ENCODE measurements at places on chromosomes 6 and 20.

GRCh38 chr20:11582060-11582459, 335.6 kb upstream of the BTBD3 start:
- no peak for DNase-seq

DNA sequence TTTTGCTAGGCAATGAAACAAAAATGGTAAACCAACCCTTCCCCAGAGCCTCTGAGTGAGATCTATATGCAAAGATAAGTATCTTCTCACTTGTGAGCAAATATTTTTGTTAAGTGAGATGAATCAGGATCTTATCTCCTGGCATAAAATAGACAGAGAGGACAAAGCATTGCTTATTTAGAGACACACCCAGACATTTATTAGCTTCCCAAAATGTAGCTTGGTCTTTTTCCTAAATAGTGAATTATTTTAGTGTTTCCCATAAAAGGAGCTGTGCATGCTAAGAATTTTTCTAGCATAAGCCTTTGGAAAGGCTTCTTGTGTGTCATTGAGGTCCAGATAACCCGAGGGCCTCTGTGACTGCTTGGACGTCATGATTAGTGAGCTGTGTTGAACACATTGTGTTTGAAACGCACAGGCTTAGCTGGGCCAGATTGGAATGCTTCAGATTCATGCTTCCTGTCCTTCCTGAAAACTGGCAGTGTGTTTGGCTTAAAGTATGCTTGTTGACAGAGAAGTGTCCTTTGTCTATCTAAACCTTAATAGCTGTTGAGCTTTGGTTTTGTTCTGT, 16.5 kb downstream of the MTHFD1L start:
- no peak for DNase-seq

- DNase-seq = no peak
These were observed 90.1 kb upstream of the FKBP1C start for GRCh38 chr6:63121166-63121565.

DNA sequence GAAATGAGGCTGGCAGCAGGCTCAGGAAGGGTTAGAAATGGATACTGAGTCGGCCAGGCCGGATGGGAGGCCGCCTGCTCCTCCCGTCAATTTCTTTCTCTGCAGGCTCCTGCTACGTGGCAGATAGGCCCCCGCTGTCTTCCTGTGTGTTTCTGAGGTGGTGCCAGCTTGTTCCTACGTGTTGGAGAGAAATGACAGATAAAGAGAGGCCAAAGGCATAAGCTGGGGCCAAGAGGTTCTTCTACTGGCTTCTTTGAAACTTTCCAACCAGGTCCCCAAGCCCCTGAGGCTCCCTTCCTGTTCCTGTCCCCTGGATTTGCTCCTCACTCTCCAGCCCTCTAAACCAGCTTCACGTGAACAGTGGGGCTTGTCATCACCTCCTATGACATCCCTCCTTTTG, 76.8 kb downstream of the TCP11 start:
- DNase-seq = no peak

DNA sequence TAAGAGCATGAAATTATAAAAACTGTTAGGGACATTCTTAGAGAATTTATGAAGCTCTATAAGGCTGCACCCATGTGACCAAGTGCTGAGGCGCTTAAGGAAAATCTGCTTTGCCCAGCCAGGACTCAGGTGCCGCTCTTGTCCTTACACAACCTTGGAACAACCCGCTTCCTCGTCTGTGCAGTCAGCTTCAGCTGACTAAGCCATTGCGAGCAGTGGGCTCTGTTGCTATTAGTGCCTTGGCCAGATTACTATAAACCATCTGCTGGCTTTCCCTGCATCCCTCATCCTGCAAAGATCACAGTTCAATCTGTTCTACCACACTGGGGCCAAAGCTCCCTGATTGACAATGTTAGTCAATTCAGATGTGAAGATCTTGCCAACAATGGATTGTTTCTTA, 89.1 kb upstream of the E2F3 start:
- DNase-seq = no peak

DNA sequence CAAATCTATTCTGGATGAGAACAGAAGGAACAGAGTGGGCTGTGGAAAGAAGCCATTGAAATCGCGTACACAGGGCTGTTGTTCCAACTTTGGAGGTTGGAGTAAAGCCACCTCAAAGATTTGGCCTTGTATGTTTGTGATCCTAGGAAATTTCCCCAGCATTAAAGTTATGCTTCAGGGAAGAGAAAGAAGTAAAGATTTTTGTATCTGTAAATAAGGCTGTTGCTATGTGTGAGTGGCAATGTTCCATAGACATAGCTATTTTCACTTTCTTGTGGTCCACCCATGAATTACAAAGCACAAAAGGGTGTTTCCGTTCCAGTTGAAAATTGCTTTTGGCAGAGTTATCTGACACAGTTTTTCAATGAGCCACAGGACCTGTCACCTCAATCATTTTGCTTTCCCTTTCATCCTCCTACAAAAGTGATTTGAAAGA, 321.3 kb downstream of the TFAP2B start:
- DNase-seq = no peak

DNA sequence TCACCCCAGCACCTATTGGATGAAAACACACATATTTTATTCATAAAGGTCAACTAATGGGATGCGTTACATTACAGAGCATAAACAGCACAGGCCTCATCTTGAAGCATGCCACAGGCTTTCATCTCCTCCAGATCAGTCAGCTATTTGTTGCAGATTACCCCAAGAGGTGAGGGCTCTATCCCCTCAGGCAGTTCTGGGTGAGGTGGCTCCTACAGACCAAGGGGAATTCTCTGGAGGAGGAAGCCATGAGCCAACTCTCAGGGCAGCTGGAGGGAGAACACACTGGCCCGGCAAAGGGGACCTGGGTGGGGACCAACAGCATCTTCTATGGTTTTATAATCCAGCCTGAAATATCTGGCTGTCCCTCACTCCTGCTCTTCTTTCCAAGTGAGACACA, 126.4 kb upstream of the BTBD3 start:
- no peak for DNase-seq

DNA sequence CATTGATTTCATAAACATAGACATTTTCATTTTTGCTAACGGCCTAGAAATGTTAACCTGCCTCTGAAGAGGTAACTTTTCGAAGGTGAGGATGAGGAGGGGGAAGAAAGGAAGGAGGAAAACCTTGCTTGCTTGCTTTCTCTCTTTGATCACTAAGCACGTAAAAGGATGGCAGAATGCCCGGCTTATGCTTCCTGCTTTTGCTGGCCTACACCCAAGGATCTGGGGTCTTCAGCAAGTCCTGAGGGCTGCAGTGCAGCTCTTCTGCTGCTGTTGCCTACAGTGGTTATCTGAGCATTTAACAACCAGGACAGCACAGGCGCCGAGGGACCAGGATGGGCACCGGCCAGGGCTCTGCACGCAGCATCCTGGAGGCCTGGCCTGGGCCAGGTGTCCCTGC, 150.8 kb upstream of the TAB2 start:
- no peak for DNase-seq

- DNase-seq = no peak
These were observed 18.6 kb downstream of the FAM83B start for GRCh38 chr6:54865091-54865631.

GRCh38 chr6:123380257-123380656, 256.5 kb downstream of the TRDN start:
- no peak for DNase-seq

DNA sequence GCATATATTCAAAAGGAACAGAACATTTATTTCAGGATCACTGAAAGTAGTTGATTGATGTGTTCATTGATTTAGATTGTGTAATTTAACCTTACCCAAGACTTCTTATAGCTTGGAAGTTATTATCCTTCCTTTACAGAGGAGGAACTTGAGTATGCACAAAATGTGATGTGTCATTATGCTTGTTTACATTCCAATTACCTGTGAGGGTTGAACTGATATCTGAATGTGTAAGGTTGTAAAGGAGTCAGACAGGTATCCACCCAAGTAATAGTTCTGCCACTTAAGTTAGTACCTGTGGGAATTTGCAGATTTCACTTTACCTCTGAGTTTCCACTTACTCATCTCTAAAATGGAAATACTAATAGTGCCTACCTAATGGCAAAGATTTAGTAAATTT, 668.2 kb downstream of the DOK5 start:
- DNase-seq = no peak

GRCh38 chr6:96576221-96576620, 13.3 kb downstream of the FHL5 start:
- no peak for DNase-seq

GRCh38 chr6:109515781-109516409, 32.9 kb upstream of the ZBTB24 start:
- no peak for DNase-seq

DNA sequence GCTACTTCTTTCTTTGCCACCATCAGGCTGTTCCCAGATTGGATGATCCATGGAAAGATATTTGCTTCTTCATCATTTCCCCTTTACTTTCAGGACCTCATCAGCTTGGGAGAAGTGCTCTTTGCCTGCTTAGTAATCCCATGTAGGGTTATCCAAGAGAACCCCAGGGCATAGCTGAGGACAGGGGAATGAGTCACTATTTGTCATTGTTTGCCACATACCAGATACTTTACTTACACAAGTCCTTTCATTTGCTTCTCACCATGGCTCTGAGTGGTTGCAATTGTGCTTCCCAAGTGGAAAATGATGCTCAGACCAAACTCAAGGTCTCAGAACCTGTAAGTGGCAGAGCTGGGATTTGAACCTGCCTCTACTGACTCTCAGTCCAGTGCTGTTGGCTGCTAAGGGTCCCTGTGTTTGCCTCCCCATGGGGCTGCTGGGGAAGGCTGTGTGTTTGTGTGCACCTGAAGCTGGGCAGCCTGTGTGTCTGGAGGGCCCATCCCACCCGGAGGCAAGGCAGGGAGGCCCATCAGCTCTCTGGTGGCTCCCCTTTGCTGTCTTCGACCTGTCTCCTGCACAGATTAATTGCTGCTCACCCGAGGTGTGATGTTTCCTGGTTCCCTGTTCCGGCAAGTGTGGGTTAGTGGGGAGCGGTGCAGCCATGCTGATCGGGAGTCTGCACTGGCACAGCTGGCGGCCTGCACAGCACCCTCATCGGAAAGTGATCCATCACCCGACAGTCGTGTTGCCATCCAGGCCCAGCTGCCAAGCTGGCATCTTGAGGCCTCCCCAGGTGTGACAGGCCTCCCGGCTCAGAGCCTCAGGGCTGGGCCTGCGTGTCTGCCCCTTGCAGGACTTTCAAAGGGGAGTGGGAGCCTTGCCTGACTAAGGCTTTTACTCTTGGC, 228.8 kb downstream of the DHX35 start:
- no peak for DNase-seq

DNA sequence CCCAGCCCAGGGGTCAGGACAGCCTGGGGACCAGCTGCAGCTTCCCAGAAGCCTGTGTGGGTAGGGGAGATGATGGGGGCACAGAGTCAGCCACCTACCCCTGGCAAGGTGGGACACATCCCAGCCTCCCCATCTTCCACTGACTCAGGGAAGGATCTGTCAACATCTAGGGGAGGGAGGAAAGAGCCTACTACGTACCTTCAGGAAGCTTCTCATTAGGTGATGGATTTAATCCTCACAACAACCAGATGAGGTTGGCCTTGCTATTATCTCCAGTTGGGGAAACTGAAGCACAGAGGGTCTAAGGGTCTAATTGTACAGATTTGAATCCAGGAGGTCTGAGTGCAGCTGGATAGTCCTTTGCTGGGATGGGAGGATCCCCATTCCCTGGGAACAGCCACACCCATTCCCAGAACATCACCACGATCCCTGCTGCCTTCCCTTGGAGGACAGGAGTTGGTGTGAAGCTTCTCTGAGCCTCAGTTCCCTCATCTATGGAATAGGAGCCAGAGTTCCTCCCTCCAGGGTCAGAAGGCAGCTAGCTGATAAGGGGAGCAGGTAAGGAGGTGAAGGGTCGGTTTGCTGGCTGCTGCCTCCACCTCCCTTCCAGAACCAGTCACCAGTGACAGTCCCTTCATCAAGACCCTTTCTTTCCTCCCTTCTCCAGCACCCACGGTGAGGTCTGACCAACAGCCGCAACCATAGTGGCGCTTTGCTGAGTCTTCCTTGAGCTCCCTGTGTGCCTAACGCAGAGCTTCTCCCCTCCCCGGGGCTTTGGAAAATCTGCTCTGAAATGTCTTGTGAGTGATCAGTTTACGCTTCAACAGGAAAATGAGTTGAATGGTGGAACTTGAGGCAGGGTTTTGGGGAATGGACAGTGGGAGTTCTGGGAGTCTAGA, 56.8 kb downstream of the CEBPB start:
- no peak for DNase-seq

GRCh38 chr6:63447134-63447533, 125.1 kb upstream of the LOC128125822 start:
- no peak for DNase-seq

- no peak for DNase-seq
These were observed 18.3 kb downstream of the RNF8 start for GRCh38 chr6:37372116-37372515.

All from stimulated activated CD4-positive, alpha-beta T cell treated with anti-CD3 and anti-CD28 coated beads, Interleukin-15, amount 100 ng/mL, for 24 hours (primary cell).